ENCODE measurements at places on chromosomes 3 and 15.

GRCh38 chr3:75129101-75129500 lies 514.6 kb upstream of the CNTN3 start:
- H3K27ac ChIP-seq: no peak overlapping the region
- peaks cover 2% of the 10 kb centered on the region for H3K36me3 ChIP-seq
- H3K4me3 ChIP-seq: no peak overlapping the region

DNA sequence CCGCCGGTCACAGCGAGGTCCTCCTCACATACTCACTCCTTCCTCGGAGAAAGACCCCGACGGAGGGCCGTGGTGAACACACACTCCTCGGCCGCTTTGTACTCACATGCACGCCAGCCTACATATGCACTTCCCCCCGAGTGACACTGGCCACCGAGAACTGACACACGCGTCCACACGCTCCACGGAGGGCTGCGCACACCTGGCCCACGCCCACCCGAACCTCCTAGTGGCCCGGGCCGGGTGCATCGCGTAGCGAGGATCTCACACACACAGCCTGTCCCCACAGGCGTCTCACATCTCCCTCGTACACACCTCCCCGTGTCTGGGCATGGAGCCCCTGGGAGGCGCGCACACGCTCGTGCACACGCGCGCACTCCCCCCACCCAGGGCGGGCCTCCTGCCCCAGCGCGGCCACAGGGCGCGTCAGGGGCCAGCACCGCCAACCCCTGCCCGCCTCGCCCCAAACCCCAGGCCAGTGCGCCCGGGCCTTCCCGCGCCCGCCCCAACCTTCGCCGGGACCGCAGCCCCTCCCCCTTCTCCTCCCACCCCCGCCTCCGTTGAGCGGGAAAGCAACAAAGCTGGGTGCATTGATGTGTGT lies 411 bp upstream of the C3orf70 start:
- peak overlapping the region; percentile 65 for H3K27ac ChIP-seq
- peak overlapping the region; percentile 67 for H3K4me3 ChIP-seq
- peak; percentile 31 for DNase-seq
- no peaks in the 10 kb centered on the region for H3K36me3 ChIP-seq
- H3K27me3 ChIP-seq: no peaks in the 10 kb centered on the region
- peaks cover 1% of the 10 kb centered on the region for H3K4me1 ChIP-seq

- H3K4me1 ChIP-seq: no peaks in the 10 kb centered on the region
- no peaks in the 10 kb centered on the region for H3K36me3 ChIP-seq
- no peak overlapping the region for H3K27ac ChIP-seq
- no peak for DNase-seq
- no peaks in the 10 kb centered on the region for H3K27me3 ChIP-seq
- no peak overlapping the region for H3K4me3 ChIP-seq
These were observed 58.4 kb downstream of the SLC25A26 start for GRCh38 chr3:66279168-66279567.

DNA sequence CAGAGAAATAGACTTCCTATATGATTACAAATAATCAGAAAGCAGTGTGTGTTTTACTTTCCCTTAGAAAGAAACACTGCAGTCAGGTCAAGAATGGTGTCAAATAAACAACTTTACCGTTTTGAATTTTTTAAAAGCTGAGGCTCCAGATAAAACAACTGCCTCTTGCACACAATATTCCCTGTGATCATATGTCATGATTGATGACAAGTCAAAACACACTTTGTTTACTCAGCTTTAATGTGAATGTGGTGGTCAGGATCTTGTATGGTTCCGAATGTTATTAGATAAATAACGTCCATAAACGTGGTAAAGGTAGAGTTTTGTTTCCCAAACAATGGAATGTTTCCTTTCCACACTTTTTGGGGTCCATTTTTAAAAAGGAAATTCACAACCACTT lies 428.4 kb upstream of the MDFIC2 start:
- DNase-seq: no peak
- no peak overlapping the region for H3K27ac ChIP-seq
- no peak overlapping the region for H3K4me3 ChIP-seq
- no peaks in the 10 kb centered on the region for H3K36me3 ChIP-seq

- no peaks in the 10 kb centered on the region for H3K36me3 ChIP-seq
- no peak overlapping the region for H3K27ac ChIP-seq
- H3K4me3 ChIP-seq: no peak overlapping the region
- no peak for DNase-seq
- no peaks in the 10 kb centered on the region for H3K27me3 ChIP-seq
These were observed 19.4 kb upstream of the SLC41A3 start for GRCh38 chr3:126103121-126104027.

DNA sequence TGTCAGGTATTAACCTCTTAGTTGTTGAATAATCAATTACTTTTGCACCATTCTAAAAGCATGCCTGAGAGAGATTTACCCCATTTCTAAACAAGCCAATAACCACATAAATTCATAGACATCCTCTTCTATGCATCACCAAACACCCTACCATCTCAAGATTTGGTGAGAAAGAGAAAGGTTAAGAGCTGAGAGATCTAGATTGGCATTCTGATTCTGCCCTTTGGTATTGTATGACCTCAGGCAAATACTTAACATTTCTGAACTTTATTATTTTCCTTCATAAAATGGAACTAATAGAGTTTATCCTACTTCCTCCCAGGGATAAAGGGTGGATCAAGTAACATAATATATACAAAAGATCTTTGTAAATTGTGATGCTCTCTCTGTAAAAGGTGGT lies 146.5 kb upstream of the MME start:
- no peak for DNase-seq
- no peak overlapping the region for H3K27ac ChIP-seq
- no peaks in the 10 kb centered on the region for H3K27me3 ChIP-seq
- H3K36me3 ChIP-seq: no peaks in the 10 kb centered on the region

- H3K4me1 ChIP-seq: peaks cover 6% of the 10 kb centered on the region
- H3K4me3 ChIP-seq: no peak overlapping the region
- H3K27ac ChIP-seq: no peak overlapping the region
- H3K27me3 ChIP-seq: no peaks in the 10 kb centered on the region
- no peak for DNase-seq
These were observed 60.6 kb upstream of the XCR1 start for GRCh38 chr3:46087871-46088270.

GRCh38 chr3:177367788-177368187 lies 170.5 kb upstream of the TBL1XR1 start:
- no peaks in the 10 kb centered on the region for H3K36me3 ChIP-seq
- no peaks in the 10 kb centered on the region for H3K4me1 ChIP-seq
- no peaks in the 10 kb centered on the region for H3K27me3 ChIP-seq
- no peak for DNase-seq
- no peak overlapping the region for H3K27ac ChIP-seq

DNA sequence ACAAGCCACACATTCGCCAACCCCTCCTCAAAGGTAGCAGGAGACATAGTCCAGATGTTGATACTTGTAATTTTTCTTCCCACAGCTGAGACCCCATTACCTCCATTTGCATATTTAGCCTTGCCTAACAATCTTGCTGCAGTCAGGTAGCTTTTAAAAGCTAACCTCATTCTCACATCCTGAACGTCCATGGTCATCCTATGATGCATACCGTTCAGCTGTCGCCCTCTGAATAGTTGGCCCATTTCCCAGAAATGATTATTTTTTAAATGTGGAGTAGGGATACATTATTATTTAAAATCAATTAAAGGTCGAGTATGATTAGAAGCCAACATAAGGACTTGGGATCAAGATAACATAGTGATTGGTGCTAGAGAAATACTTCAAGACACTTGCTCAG lies 165.0 kb downstream of the MEX3B start:
- H3K27ac ChIP-seq: no peak overlapping the region
- no peaks in the 10 kb centered on the region for H3K27me3 ChIP-seq
- no peak overlapping the region for H3K4me3 ChIP-seq
- DNase-seq: no peak

GRCh38 chr3:138405486-138405885 lies 28.9 kb upstream of the ESYT3 start:
- no peak overlapping the region for H3K4me3 ChIP-seq
- H3K36me3 ChIP-seq: no peaks in the 10 kb centered on the region
- H3K27me3 ChIP-seq: no peaks in the 10 kb centered on the region
- peak; percentile 65 for DNase-seq
- no peak overlapping the region for H3K27ac ChIP-seq

DNA sequence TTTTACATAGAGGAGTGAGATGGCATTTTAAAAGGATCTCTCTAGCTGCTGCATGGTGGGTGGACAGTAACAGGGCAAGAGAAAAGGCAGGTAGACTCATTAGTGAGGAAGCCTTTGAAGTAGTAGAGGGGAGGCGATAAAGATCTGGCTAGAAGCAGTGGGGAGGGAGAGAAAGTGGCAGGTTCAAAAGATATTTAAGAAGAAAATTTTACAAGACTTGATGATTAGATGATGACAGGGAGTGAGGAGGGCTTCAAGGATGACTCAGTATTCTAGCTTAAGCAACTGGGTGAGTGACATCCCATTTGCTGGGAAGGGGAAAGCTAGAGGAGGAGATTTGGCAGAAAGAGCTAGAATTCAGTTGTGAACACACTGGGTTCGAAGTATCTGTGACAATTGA lies 3.8 kb upstream of the BRPF1 start:
- H3K4me1 ChIP-seq: peaks cover 2% of the 10 kb centered on the region
- no peak for DNase-seq
- no peaks in the 10 kb centered on the region for H3K36me3 ChIP-seq
- H3K27me3 ChIP-seq: no peaks in the 10 kb centered on the region

DNA sequence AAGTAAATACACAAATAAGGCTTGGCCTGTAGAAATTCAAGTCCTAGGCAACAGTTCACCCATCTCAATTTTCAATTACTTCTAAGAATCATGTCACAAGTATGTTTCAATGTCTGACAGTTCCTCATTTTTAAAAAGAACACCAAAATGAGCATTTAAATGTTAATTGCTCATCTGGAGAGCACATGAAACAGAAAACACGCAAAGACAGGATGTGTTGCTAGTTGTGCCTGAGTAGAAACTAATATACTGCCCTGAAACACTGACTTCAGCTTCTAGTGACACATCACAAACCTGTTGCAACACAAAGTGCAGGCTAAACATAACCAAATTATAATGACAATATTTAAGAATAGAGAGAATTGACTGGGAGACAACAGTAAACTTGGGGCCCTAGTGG lies 167.3 kb upstream of the THBS1 start:
- no peaks in the 10 kb centered on the region for H3K4me1 ChIP-seq
- H3K27ac ChIP-seq: no peak overlapping the region
- H3K4me3 ChIP-seq: no peak overlapping the region
- no peaks in the 10 kb centered on the region for H3K36me3 ChIP-seq
- no peaks in the 10 kb centered on the region for H3K27me3 ChIP-seq

DNA sequence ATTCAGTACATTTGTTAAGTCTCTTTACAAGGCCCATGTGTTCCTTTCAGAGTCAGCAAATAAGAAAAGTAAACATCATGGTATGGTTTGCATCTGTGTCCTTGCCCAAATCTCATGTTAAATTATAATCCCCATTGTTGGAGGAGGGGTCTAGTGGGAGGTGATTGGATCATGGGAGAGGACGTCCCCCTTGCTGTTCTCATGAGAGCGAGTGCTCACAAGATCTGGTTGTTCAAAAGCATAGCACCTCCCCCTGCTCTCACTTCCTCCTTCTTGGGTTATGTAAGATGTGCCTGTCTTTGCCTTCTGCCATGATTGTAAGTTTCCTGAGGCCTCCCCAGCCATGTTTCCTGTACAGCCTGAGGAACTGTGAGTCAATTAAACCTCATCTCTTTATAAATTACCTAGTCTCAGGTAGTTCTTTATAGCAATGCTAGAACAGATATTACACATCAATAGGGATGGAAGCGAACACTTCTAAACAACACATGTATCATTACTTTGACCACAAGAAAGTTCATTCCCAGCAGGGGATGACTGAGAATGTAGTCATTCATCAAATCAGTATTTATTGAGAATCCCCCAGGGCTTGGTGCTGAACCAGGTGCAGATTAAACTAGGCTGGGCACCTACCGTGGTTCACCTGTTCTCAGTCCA lies 4.1 kb downstream of the EFCAB12 start:
- no peak for DNase-seq
- no peak overlapping the region for H3K4me3 ChIP-seq
- H3K36me3 ChIP-seq: no peaks in the 10 kb centered on the region
- H3K27me3 ChIP-seq: no peaks in the 10 kb centered on the region
- H3K27ac ChIP-seq: no peak overlapping the region
- no peaks in the 10 kb centered on the region for H3K4me1 ChIP-seq

All from ovary (tissue), 10 donors.